ENCODE measurements at places on chromosomes 11 and 22.

DNA sequence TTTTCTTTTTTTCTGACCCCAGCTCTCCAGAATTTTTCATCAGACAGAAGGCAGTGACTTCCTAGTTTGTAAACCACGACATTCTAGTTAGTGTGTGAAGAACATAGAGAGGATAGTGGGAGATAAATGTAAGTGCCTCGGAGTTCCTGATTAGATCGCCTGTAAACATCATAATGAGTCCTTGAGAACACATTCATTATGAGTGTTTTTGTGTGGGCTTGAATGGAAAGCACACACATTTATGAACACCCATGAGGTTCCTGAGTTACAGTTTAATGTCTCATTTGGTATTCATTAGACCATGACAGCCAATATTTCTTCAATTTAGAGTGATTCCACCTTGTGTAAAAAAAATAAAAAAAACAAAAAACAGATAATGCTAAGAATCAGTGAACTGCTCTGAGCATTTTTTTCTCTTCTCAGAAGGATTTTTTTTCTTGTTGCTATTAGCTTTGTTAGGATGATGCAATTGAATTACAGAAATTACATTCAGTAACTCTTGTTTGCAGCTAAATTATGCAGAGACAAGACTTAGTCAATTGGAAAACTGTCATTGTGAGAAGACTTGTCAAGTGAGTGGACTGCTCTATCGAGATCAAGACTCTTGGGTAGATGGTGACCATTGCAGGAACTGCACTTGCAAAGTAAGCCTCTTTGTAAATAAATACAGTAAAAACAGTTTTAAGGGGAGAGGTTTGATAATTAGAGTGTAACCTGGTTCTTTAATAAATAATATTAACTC lies 257.6 kb downstream of the NELL1 start:
- no peak for DNase-seq

- no peak for DNase-seq
Observed at GRCh38 chr22:28244757-28245156, 325.7 kb upstream of the PITPNB start.

GRCh38 chr11:120774591-120775386 lies 249.1 kb upstream of the TBCEL start:
- no peak for DNase-seq

DNA sequence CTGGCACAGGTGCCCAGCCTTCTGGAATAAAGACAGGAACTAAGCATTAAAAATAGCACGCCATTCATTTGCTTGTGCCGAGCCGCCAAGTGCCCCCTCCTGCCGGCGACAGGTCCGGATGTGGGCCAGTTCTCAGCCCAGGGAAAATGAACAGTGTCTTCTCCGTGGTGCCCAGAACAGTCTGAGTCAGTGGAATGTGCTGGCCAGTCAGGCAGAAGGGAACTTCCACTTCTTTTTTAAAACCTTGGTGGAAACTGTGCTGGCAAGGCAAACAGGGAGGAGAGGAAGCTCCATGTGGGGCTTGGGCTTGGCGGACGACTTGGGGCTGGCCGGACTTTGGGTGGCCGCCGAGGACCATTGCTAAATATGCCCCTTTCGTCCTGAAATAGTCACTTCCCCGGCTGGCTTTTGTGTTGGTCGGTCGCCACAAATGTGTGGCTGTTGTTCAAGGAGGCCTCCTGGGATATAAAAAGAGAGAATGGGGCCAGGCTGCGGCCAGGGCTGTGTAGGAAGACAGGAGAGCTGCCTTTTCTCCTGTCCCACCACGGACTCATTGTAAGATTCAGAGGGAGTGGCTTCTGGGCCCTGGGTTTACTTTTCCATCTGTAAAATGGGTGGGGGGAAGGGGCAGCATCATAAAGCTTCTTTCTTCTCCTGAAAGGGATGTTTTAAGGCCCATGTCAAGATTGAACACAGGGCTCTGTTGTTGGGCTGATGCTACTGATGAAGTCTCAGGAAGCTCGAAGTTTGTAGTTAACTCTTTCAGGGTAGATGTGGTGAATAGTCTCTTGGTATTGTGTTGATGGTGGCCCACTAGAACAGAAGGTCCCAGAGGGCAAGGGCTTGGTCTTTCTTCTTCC lies 101.0 kb downstream of the PTPRJ start:
- DNase-seq: peak; percentile 64

DNA sequence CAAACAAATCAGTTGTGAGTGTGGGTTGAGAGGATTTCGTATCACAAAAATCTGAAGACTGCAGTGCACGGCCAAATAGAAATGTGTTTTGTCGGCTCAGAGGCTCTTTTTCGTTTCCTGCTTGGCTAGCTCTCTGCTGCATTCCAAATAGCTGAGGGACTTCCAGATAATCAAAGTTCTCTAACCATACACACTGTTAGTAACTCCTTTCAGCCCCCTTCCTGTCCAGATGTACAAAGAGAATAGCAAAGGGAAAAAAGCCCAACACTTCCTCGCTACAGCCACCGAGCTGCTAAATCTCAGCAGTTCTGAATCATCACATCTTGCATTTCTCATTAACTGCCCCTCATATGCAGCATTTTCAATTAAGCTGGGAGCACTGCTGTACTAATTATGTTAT lies 203.1 kb downstream of the TENM4 start:
- peak; percentile 83 for DNase-seq

DNA sequence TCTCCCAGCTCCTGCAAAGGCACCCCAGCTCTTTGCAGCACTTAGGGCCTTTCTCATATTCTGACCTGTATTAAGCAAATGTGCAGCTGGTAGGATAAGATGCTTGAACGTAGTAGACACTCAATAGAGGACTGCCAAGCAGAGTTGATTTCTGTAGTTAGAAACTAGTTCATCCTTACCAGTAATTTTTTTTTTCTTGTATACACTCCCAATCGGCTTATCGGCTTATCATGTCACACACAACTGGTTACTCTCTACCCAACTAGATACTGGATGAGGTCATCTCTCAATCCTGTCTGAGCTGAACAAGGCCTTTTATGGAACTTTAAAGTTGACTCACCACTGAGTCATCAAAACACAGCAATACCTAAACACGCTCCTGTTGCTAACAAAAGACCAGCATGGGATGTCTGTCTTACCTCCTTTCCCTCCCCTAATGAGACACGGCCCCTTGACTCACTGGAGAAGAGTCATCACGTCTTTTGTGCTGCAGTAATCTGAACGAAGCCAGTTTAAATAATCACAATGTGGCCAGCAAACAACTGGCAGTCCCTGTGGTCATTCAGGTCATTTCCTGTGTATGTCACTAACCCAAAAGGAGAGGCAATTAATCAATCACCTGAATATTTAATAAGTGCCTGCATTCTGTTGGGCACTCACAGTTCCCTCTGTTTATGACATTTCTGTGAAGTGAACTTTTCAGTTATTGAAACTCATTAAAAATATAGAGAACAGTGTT lies 7.5 kb upstream of the WEE1 start:
- DNase-seq: peak; percentile 100

DNA sequence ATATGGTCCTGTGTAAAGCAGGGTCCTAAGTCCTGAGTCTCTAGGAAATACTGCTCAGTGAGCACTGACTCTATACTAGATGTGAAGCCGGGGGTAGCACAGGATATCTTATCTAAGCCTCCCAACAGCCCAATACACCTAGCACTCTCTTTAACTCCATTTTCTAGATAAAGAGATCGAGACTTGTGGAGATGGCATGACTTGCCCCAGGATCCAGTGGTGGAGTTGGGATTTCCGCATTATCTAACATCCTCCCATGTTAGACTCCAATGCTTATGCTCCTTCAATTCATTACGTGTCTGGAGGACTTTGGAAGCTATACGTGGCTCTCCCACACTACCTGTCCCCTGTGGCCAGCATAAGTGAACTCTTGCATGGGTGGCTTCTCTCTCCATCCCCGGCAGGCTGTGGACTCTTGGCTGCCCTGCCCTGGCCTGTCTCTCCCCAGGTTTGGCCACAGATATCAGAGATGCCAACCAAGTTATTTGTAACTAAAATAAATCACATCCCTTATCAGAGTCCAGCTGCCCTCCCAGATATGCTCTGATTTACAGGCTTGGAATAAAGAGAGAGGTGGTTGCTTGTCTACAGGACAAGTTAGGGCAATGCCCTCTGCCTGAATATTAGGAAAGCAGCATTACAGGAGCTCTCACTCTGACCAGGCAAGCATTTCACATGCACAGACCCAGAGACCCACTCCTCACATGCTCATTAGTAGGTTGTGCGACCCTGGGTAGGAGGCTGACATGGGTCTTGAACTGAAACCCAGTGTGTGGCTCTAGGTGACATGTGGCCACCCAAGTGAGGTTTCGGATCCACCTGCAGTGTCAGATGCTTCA lies 4.5 kb downstream of the CD44 start:
- DNase-seq: no peak

GRCh38 chr11:6052374-6052773 lies 21.8 kb upstream of the OR56A1 start:
- no peak for DNase-seq

GRCh38 chr11:70935006-70935768 lies 317.2 kb downstream of the SHANK2 start:
- no peak for DNase-seq

Data from GM04503 (cell line).